Stimulated activated CD8-positive, alpha-beta memory T cell treated with anti-CD3 and anti-CD28 coated beads, Interleukin-4, amount 100 ng/mL, for 1 hour (primary cell): ENCODE measurements at places on chromosomes 11 and 22.

- no peak for DNase-seq
Observed at GRCh38 chr11:121515335-121515671, 62.5 kb upstream of the SORL1-AS1 start.

- DNase-seq, result no peak
Observed at GRCh38 chr11:61059260-61059752, 43.0 kb upstream of the CD5 start.

DNA sequence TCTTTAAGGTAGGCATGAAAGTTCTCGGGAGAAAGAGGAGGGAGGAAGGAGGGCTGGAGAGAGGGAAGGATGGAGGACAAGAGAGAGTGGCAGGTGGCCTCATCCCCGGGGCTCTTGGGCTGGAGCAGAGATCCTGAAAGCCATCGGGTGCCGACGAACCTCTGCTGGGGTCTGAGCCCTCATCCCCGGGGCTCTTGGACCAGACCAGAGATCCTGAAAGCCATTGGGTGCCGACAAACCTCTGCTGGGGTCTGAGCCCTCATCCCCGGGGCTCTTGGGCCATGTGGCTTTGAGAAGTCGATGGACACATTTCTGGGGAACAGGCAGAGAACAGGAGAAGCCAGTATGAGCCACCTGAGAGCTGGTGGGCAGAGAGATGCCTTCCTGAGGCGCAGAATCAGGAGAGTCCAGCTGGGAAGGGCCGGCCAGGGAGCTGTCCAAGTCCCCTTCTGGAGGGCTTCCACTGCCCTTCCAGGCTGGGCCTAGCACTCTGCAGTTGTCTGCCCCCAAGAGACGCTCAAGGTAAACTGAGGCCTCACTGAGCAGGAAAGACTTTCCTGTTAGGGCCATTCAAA is 1398.1 kb downstream of the BRD1 start:
- no peak for DNase-seq

GRCh38 chr11:120817158-120817557 is 206.7 kb upstream of the TBCEL start:
- DNase-seq, result no peak

- no peak for DNase-seq
Observed at GRCh38 chr22:47219789-47220188, 457.3 kb downstream of the TBC1D22A start.

- DNase-seq, result no peak
Observed at GRCh38 chr11:63506876-63507275, 992 bp downstream of the LGALS12 start.

DNA sequence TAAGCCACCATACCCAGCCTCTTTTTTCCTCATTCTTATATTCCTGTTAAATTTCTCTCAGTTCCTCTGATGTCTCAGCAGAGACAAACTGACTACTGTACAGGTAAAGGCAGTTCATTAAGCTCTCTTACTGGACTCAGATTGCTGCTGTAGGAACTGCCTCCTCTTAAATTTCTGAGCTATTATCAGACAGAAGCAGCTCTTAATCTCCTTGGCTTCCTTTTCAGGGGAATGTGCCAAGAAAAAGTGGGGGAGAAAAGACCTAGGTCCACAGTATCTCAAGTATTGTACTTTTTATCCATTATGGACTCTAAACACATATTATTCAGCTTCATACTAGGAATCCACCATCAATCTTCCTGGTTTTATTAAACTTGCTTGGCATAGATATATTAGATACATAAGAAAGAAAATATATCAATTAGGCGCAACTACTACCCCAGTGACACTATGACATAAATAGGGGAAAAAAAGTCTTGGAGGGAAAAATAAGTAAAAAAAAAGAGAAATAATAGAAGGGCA is 26.1 kb downstream of the MRTFA start:
- no peak for DNase-seq

DNA sequence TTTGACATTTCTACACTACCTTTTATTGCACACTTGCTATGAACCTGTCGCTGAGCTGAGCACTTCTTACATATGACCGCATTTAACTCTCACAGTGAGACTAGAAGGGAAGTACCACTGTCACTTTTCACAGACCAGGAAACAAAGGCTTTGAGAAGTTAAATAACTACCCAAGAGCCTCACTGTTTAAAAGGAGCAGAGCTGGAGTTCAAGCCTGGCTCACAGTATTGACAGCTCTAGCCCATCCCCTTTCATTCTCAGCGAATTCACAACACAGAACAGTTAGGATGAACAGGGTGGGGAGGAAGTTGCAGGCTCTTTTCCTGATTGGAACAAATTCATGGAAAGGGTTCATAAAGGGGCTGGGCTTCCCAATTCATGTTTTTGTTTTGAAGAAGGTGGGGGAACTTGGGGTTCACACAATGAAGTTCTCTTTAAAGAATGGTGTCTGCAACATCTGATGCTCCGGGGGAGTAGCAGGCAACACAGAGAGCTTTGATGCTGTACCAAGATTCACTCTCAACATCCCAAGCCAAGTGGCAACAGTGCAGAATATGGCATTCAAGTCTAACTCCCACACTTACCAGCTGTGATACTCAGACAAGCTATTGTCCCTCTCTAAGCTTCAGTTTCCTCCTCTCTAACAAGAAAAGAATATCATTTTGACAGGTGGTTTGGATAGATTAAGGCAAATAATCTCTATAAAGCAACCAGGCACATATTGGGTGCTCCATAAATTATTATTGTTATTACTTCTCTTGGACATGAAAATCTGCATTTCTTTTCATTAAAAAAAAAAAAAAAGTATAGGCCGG is 17.2 kb downstream of the SCGB1A1 start:
- DNase-seq, result no peak

DNA sequence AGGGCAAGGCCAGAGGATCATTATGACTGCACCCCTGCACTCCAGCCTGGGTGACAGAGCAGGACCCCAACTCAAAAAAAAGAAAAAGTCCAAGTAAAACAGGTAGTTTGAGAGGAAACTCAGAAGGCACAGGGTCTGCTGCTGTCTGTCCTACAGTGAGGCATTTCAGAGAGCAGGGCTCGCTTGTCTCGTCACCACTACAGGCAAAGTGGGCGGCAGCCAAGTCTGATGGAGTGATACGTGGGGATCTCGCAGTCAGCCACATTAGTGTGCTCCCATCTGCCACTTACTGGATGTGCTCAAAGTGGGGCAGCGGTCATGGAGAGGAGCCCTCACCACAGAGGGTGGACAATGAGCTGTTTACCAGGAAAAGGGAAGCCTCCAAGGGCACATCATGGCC is 42.1 kb downstream of the PI4KA start:
- DNase-seq, result no peak
